ENCODE measurements at places on chromosomes 3 and 15.

GRCh38 chr15:85588677-85589076, 206.0 kb downstream of the KLHL25 start:
- no peak for DNase-seq

DNA sequence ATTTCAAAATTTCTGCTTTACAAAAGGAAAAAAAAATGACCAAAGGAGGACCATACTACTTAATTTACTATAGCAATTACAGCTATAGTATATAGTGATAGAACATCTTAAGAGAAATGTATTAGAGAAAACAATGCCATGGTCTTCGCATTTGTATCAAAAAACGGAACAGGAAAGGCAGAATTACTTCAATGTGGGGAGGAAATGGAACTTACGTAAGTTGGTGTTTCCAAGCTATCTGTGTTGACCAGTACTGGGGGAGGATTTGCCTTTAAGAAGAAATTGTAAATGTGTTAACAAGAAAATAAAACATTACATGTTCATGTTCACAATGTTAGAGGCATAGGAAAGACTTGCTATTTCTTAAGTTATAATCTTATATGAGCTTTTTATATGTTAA, 119.9 kb upstream of the MELTF start:
- DNase-seq, result no peak

DNA sequence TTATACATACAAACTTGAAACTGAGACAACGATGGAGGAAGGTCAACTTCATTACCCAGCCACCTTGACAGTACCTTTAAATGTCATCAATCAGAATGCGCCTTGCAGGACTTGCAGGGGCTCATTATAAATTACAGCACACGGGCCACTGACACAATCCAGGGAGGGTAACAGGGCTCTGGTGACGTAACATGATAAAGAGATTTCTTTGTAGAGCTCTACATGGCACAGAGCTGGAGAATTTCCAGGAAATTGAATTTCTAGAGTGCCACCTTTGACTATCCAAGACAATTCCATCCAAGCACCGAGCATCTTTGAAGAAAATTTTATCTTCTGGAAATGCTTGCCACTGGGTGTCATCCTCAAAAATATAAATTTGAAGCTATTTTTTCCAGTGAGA, 486.0 kb downstream of the FOXP1 start:
- no peak for DNase-seq

DNA sequence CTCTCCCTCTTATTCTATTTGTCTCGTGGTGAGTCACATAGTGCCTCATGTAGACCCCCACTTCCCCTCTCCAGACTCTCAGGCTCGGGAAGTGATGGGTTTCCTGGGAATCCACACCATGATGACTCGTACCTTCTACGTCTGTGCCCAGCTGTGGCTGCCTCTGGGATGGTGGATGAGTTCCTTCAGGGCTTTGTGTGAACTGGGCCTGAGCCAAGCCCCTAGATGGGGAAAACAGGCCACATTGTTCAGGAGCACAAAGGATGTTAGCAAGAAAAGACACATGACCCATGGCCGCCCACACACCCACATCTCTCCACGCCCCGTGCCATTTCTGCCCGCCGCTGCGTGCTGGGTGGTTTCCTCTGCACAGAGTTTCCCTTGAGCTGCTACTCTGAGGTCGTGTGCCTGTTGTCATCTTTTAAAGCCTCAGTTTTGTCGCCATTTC, 10.5 kb downstream of the ISG20 start:
- DNase-seq, result peak; percentile 60

GRCh38 chr3:33971055-33971454, 172.6 kb downstream of the PDCD6IP start:
- no peak for DNase-seq

DNA sequence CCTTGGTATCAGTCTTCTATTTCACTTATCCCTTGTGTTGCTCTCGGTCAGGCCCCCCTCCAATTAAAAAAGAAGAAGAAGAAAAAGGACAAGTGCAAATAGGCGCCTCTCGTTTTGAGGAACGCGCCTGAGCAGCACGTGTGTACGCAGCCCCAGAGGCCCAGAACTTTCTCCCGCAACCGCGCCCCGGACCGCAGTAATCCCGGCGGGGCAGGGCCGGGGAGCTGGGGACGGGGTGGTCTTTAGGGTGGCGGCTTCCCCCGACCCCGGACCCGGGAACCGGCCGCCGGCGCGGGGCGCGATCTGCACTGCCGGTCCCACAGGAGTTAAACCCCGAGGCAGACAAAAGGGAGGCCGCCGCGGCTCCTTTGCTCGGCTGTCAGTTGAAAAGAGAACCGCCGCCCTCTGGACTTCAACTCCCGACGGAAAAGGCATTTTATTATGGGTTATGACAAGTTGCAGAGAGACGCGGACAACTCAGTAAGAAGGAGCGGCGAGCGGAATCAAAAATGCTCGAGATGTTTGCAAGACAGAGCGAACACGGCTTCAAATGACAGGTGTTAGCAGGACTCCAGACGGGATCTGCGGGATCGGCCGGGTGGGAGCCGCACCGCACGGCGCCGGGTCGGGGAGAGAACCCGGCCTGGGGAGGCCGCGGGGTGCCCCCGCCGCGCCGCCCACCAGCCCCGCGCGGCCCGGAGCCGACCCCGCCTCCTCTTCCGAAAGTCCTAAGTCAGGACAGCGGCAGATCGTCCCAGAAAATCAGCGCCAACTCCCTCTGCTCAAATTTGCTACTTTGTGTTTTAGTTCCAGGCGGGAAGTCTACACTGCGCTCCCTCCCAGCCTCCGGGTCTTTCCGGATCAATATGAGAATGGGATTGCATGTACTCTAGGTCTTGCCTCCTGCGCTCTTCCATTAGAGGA, 79.0 kb downstream of the NR2F2 start:
- no peak for DNase-seq

GRCh38 chr3:82088749-82089148, 327.3 kb upstream of the GBE1 start:
- DNase-seq, result no peak

GRCh38 chr15:66038387-66039116, 169.3 kb downstream of the RAB11A start:
- DNase-seq, result no peak

GRCh38 chr3:185549122-185549521, 3.3 kb downstream of the LIPH start:
- DNase-seq, result no peak

- no peak for DNase-seq
These were observed 5.5 kb upstream of the SACM1L start for GRCh38 chr3:45683417-45684326.

- no peak for DNase-seq
These were observed 54.0 kb upstream of the GCNT3 start for GRCh38 chr15:59557581-59557980.

- no peak for DNase-seq
These were observed 16.6 kb downstream of the CAPN3 start for GRCh38 chr15:42375941-42376340.

DNA sequence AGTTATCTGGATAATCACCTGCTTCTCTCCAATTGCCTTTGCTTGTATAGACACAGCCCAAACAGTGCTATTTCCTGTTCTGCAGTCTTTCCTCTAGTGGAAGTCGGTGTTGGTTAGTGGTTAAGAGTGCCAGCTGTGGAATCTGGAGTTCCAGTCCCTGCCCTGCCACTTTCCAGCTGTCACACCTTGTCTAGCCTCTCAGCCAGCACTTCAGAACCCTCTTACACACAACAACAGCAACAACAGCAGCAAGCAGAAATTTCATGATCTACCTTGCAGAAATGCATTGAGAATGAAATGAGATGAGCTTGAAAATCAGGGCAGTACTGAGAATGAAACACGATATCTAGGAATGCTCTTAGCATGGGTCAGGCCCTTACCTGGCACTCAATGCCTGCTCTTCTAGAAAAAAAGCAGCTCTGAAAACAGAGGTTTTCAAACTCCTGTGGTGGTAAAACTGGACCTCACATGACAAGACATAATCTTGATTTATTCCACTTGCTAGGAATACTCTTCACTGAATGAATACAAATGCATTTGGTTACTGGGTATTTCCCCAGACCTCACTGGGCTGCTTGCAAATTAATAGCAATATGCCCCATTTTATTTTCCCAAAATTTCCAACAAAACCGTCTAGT, 3.3 kb upstream of the WNT5A start:
- DNase-seq, result no peak

GRCh38 chr15:70077188-70078147, 20.2 kb downstream of the TLE3 start:
- DNase-seq, result no peak

GRCh38 chr3:147398813-147399534, 7.4 kb downstream of the ZIC4 start:
- DNase-seq, result no peak

GRCh38 chr15:86555098-86555497, 475.4 kb downstream of the AGBL1 start:
- no peak for DNase-seq

DNA sequence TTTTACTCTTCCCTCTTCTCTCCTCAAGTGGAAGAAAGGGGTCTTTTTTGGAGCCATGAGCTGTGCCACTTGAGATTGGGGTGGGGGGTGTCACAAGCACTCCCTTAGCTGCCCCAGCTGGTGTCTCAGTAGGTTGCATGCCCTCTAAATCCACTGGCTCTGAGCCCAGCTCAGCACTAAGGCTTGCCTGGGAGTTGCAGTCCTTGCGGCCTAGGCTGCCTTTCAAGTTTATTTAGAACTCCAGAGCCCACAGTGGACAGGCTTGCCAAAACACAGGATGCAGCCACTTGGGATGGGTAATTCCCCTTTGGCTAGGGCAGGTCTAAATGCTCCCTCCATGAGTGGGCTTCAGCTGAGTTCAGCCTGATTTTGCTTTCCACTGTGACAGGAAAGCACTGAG, 24.7 kb downstream of the C3orf20 start:
- DNase-seq, result no peak

- no peak for DNase-seq
These were observed 483.2 kb downstream of the RBMS3 start for GRCh38 chr3:29764041-29764440.

DNA sequence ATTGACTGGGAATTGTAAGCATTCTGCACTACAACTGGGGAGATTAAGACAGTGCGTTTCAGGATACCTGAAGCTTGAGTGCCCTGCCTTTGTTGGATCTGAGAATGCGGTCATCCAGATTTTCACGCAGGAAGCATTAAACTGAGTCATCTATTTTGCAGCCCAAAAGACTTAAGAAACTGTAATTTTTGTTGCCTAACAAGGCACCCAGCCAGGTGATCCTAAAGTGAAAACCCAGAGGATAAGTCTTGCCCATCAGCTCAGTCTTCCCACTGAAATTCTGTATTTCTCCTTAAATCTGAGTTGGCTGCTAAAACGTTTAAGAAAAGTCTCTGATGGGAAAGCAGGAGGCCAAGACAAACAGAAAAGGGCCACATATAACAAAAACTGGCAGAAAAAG, 242.5 kb upstream of the TMCO5A start:
- no peak for DNase-seq

DNA sequence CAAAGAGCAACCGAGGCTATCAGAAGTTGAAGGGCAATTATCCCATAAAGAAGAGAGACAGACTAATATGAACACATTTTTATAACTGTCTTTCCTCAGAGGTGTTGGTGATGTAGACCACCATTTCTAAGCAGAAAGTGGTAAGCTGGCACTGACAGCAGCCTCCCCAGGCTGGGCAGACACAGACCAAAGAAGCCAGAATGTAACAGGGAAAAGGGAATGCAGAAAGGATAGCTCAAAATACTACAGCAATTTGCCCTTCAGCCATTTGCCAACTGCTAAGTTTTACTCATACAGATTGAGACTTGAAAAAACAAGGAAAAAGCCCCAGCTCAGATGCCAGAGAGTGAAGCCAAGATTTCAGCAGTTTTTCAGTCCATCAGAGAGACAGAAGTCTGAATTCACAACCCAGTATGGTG, 73.5 kb upstream of the ABI3BP start:
- no peak for DNase-seq

GRCh38 chr3:89260721-89261120, 153.3 kb downstream of the EPHA3 start:
- no peak for DNase-seq

GRCh38 chr3:158991146-158991705, 189.4 kb downstream of the MFSD1 start:
- no peak for DNase-seq

DNA sequence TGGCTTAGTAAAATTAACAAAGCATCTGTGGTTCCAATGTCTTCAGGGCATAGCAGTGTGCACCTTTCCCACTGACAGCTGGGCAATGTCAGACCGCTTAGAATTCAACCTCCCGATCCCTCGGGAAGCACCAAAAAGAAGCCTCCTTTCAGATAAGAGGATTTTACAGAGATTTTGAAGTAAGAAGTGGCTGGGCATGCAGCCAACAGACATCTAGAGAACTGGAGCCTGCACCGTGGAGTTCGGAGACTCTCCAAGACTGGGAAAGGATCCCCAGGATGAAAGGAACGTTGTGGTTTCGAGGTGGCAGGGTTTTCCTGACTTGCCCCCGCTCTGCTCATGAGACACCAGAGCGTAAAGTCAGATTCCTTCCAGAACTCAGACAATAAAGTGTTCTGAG, 5.3 kb downstream of the FAM174B start:
- DNase-seq, result no peak

All from stimulated activated CD4-positive, alpha-beta T cell treated with anti-CD3 and anti-CD28 coated beads, Interleukin-1b, Interleukin-23, amount 100 ng/mL, for 24 hours (primary cell).